Activated CD4-positive, CD25-positive, alpha-beta regulatory T cell (primary cell): ENCODE measurements at places on chromosomes 12 and 14.

- no peak for DNase-seq
Observed at GRCh38 chr14:61388173-61388975, 67.0 kb downstream of the PRKCH start.

- no peak for DNase-seq
Observed at GRCh38 chr14:105063056-105063455, 2.2 kb downstream of the GPR132 start.

DNA sequence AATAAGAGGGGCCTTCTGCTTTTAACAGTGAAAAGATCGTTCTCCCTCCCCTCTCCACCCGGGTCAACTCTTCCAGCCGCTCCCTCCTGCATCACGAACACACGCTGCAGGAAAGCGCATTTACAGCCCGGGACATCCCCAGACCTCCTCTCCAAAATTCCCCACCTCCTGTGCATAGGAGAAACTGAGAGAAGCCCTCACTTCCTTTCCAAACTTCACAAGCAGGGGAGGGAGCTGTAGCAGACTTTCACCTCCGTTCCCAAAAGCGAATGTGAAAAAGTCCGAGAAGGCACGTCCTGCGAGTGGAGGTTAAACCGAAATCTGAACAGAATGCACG is 513 bp downstream of the BCAT1 start:
- DNase-seq: no peak

- DNase-seq: no peak
Observed at GRCh38 chr12:57236201-57236924, 6.9 kb downstream of the SHMT2 start.

DNA sequence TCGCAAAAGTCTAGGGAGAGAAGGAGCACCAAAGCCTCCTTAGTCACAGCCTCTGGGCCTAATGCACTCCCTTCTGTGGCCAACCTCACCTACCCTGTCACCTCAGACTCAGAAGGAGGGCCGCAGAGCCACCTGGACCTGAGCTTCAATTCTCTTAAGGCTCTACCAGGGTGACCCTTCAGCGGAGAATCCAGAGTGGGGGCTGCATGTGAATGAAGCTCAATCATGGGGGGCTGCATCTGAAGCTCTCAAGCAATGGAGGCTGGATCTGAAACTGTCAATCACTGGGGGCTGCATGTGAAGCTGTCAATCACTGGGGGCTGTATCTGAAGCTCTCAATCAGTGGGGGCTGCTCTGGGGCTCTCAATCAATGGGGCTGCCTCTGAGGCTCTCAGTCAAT is 43.1 kb upstream of the EIF5 start:
- DNase-seq: no peak

GRCh38 chr14:98931911-98932310 is 340.1 kb downstream of the BCL11B start:
- DNase-seq: no peak

- DNase-seq: no peak
Observed at GRCh38 chr14:21095430-21096205, 2.8 kb downstream of the ZNF219 start.

GRCh38 chr12:116202940-116203339 is 74.6 kb downstream of the MED13L start:
- no peak for DNase-seq

GRCh38 chr12:127899971-127900370 is 367.0 kb upstream of the TMEM132C start:
- DNase-seq: no peak

- no peak for DNase-seq
Observed at GRCh38 chr14:76294876-76295275, 81.1 kb upstream of the ESRRB start.

- no peak for DNase-seq
Observed at GRCh38 chr12:64716839-64717455, 42.3 kb downstream of the GNS start.

DNA sequence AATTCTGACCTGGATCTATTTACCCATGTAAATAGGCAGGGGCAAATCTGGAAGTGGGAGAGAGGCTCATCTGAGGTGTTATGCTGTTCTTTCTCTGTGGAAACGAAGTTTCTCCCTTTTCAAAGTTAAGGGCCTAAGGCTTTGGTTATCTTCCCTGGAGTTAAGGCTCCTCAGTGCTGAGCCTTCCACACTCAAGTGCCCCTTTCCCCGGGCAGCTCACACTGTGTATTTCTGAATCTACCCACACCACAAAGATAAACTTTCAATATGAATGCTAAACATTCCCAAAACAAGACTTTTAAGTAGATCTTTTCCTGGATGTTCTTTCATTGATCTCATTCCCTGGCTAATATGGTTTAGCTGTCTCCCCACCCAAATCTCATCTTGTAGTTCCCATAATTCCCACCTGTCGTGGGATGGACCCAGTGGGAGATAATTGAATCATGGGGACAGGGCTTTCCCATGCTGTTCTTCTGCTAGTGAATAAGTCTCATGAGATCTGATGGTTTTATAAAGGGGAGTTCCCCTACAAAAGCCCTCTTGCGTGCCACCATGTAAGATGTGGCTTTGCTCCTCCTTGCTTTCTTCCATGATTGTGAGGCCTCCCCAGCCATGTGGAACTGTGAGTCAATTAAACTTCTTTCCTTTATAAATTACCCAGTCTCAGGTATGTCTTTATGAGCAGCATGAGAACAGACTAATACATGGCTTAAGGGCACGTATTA is 251.1 kb downstream of the NAV3 start:
- no peak for DNase-seq

DNA sequence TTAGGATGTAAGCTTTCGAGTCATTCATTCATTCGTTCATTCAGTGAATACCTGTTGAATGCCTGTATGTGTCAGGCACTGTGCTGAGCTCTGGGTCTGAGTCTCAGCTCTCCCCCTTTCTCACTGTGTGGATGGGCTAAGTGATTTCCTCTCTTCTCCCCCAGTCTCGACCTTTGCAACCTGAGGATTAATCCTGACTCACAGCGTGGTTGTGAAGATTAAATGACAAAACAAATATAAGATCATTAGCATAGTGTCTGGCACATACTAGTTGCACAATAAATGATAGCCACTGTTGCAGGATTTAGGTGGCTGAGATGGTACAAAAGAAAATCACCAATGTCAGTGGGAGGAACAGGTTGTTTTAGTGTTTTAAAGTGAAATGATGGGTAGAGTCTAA is 136.7 kb downstream of the GPR135 start:
- no peak for DNase-seq

DNA sequence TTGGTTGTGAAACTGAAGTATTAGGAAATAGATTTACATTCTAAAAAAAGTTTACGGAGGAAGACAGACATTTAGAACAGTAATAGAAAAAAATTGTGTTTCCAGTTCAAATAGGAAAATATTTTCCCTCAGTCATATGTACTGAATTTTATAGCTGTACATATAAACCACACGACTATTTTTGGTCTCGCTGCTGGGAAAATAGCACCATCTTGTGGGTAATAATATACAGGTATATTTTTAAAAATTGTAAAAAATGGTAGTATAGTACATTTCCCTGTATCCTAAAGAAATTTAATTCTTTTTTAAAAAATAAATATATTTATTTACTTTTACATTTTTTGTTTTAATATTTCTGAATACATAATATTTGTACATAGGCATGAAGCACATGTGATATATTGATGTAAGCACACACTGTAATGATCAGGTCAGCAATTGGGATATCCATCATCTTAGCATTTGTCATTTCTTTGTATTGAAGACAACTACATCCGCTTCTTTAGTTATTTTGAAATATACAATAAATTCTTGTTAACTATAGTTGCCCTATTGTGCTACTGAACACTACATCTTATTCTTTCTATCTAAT is 168.6 kb downstream of the ALX1 start:
- no peak for DNase-seq

GRCh38 chr12:13223941-13224340 is 27.4 kb downstream of the EMP1 start:
- no peak for DNase-seq

DNA sequence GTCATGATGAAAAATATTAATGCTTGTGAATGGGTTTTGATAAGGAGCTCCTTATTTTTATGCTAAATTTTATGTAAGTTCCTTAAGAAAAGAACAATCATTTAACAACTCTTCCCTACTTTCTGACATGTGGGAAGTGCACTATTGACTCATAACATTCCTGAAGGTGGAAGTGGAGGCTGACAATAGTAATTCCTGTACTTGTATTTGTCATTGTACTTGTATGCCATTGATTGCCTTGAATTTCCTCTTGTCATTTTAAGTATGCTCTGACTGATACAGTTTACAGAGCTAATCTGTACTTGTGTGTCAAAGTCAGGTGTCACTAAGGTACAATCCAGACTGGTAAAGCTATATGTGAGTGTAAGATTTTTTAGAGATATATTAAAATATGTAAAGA is 440.0 kb downstream of the SLC16A7 start:
- DNase-seq: no peak

DNA sequence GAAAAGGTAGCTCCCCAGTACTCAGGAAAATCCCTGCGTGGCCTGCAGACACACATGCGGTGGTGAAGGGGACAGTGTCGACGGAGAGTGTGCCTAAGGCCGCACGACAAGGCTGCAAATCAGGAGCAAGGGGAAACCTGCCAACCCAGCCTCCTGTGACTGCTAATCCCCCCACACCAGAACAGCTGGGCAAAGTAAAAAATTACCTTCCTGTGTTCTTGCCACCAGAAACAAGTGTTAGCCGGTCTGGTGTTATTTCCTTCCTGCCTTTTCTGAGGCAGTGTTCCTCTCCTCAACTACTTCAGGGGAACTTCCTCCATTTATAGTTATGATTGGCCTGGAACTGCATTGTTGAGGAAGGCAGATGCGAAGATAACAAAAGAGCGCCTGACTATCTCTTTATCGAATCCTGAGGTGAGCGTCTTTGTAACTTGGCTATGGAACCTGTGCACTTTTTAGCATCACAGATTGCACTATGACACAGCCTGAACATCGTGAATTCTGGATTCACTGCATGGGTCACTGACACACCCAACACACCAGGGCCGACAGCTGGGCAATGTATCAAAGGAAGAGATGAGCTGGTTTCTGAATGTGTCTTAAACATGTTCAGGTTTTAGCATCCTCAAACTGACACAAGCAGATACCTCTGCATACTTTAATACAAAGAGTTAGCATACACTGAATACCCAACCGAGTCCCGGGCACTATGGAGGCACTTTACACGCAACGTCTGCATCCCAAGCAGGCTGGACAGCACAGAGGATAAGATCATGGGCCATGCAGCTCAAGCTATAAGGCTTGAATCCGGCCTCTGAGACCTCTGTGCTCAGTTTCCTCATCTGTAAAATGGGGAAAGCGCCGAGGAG is 28.9 kb downstream of the SLC15A4 start:
- DNase-seq: no peak

DNA sequence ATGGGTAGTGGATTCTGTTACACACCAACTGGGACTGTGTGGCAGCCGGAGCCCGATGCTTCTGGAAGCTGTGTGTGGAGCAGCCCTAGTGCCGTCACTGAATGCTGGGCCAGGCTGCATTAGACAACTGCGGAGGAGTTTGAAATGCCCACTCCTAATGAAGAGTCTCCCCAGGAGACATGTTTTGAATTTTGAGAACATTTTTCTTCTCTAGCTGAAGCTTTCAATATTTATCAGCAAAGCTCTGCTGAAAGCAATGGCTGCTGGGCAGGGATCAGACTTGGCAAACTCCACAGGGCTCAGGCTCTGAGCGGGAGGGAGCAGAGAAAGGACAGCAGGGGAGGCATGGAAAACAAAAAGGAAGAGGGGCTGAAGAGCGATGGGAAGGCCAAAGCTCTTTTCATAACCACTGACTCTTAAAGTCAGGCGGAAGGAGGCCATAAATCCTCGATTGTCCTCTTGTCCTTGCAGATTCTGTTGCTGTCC is 189.1 kb downstream of the MON2 start:
- no peak for DNase-seq

GRCh38 chr14:67167420-67168109 is 21.7 kb upstream of the GARIN2 start:
- DNase-seq: no peak

DNA sequence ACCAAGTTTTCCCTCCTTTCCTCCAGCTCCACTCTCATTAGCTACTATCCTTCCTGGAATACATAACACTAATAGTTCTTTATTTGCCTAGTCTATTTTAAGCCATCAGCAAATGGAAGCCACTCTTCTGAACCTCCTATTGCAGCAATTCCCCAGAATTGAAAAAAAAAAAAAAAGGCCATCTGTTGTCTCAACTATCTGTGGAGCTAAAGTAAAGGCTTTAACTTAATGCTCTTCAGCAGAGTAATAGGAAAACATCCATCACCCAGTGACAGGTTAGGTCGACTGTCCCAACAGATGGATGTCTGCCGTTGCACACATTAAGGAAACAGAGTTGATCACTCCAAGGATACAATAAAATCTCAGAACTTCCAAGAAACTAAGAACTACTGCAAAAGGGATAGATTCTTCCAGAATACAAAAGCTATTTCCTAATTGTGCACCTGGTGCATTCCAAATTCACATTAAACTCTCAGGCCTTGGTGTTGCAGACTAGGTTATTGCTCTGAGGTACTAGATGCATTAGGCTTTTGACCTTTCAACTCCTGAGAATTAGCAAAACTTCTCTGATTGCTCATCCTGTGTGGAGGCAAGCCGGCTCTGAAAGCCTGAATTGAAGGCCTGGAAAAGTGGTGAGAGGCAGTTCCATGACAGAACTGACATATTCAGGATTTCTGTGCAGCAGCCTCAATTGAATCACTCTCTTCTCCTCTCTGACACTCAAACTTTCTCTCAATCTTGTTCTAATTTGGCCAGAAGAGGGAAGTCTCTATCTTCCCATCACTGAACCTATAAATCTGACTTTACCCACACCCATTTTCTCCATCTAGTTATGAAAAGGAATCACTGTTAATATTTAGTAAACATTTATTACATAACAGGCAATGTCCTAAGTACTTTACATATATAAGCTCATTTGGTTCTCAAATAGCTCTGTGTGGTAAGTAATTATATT is 238.4 kb upstream of the HMGA2 start:
- no peak for DNase-seq

DNA sequence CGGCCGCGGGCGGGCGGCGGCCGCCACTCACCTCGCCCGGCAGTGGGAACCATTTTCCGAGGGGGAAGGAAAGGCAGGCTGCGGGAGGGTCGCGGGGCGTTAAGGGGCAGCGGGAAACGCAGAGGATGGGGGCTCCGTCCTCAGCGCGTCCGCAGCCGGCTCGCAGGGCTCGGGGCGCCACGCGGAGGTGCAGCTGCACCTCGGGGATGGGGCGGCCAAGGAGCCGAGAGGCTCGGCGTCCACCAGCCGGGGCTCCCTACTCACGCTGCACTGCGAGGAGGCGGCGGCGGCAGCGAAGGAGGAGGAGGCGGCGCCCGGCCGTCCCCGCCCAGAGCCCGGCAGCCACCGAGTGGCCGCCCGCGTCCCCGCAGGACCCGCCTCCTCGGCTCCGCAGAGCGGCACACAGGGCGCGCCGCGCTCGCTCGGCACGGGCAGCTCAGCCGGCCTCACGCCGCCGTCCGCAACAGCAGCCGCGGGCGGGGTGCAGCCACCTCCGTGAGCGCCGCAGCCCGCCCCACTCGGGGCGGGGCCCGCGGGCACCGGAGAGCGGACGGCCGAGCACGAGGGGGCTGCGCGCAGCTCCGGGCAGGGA is at the start of gene ATP2B1:
Gene ATP2B1 (minus strand): TSS at position 274 of the 592 bp plus-strand sequence. CDS start 52,952 bp downstream, outside the sequence.
- DNase-seq: peak; percentile 75

DNA sequence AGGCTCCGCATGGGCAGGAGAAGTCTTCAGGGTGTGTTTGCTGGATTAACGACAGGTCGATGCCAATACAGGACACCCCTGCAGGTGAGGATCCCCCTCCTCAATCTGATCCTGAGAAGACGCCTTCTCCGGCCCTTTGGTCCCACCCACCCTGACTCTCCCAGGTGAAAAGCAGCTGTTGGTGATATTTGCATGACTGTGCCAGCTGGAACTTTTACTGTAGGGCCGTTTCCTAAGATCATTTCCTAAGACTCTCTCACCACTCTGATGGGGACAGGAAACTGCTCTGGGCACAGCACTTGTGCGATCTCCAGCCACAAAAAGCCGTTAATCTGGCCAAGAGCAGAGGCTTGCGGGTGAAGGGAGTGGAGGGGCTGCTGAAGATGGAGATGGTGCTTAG is 16.8 kb upstream of the EIF5 start:
- DNase-seq: no peak
